ENCODE measurements at places on chromosomes 12 and 14.
A peak's percentile ranks its signal among the peaks of the same experiment; 100 is the strongest.

GRCh38 chr14:20935303-20935984, 19.8 kb upstream of the RNASE2 start:
- DNase-seq, result no peak

GRCh38 chr14:105197211-105197641, 16.1 kb upstream of the NUDT14 start:
- no peak for DNase-seq

GRCh38 chr12:3417937-3418462, 73.0 kb upstream of the PRMT8 start:
- no peak for DNase-seq

GRCh38 chr14:94819531-94819930, 49.6 kb upstream of the GSC start:
- no peak for DNase-seq

GRCh38 chr14:71474301-71475265, 457.6 kb upstream of the RGS6 start:
- DNase-seq, result no peak

GRCh38 chr12:122819209-122819785, 16.0 kb upstream of the HIP1R start:
- DNase-seq, result no peak

DNA sequence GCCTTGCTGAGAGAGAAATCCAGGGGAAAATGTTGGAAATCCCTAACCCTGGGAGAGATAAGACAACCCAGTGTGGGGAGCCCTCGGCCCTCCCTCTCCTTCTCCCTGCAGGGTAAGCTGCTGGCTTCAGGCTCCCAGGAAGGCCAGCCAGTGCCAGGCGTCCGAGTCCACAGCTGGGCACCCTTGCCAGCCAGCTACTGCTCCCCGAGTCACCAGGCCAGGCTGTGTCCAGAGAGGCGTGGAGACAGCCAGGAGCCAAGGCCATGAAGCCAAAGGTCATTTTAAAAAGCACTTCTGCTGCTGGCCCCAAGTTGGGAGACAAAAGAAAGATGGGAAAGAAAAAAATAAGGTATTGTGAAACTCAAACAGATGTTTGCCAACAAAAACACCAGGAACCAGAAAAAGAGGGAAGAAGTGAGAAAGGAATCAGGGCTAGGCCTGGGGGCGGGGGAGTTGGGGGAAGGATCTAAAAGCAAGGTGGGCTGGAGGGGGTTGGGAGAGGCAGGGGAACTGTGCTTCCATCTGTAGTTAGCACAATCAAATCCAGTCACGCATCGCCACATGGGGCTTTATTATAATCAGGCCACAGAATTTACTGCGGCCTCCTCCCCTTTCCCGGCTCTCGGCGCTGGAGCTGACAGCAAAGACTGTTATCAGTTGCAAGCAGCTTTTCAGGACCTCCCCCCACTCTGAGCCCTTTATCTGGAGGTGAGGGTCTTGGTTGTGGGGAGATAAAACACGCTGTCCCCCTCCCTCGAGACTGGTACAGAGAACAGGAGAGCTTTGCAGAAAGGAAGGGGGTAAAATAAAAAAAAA, 33.5 kb downstream of the RBM19 start:
- DNase-seq, result peak; percentile 40

- no peak for DNase-seq
Observed at GRCh38 chr14:89476354-89476896, 59.4 kb upstream of the FOXN3 start.

DNA sequence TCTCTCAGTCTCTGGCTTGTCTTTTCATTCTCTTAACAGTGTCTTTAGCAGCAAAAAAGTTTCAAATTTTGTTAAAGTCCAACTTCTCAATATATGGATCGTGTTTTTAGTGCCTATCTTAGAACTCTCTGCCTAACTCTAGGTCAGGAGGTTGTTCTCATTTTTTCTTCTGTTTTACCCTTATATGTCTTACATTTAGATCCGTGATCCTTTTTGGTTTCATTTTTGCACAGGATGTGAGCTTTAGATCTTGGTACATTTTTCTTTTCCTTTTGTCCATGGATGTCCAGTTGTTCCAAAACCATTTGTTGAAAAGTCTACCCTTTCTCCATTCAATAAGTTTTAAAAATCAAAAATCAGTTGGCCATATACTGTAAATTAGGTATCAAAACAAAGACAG, 6.8 kb downstream of the VRK1 start:
- no peak for DNase-seq

GRCh38 chr12:130775953-130776856, 60.1 kb upstream of the RIMBP2 start:
- peak; percentile 78 for DNase-seq

- no peak for DNase-seq
Observed at GRCh38 chr12:108700833-108701541, 30.3 kb downstream of the CORO1C start.

DNA sequence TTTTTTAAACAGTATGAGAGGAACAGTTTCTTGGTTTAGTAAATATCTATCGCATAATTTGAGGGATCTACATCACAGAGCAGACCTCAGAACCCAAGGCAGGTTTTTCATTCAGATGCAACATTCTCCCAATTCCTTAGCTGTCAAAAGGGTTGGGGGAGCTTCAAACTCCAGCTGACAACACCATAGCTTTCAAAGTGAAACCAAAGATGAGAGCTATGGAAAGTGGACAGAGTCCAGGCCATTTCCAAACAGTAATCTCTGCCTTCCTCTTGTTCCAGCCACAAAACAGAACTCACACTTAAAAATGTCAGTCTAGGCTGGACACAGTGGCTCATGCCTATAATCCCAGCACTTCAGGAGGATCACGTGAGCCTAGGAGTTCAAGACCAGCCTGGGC, 87.8 kb downstream of the SPRING1 start:
- no peak for DNase-seq

- DNase-seq, result no peak
Observed at GRCh38 chr14:52117111-52117832, 48.4 kb upstream of the NID2 start.

GRCh38 chr12:48765753-48766162, 23.1 kb downstream of the ADCY6 start:
- peak; percentile 31 for DNase-seq

DNA sequence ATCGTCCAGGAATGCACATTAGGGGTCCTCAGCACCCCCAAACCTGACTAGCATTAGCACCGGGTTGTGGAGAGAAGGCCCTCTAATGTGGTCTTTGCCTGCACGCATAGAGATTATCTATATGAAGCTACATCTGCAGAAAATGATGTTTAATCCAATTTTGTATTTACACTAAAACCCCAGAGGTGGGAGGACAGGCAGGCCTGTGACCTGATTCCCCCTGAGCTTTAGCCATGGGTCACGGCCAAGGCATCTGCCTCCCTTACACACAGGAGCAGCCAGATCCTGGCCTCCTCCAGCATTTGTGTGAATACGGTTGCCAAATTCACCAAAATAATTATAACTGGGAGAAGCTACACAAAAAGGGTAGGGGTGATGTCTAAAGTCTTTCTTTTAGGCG, 7.0 kb downstream of the APOLD1 start:
- no peak for DNase-seq

GRCh38 chr12:49949866-49950265, 671 bp upstream of the AQP2 start:
- DNase-seq, result no peak

GRCh38 chr14:96792591-96792990, 4.6 kb upstream of the VRK1 start:
- DNase-seq, result peak; percentile 40

DNA sequence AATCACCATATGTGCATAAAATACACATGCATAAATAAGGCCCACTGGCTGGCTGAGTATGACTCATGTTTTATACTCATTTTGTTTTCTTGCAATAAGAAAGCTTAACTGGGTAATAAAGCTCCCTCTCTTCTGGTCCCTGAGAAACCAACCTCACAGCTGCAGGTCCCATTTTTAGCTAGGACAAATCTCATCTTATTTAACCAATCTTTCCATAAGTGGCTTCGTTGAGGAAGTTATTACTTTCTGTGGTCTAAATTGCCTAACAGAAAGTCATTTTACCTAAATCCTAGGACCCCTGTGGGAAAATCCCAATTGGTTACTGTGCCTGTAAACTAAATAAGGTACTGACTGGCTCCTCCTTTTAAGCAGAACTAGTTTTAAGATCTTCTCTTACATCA, 232.8 kb upstream of the FBXO33 start:
- no peak for DNase-seq

GRCh38 chr14:44701563-44702263, 194.6 kb upstream of the FSCB start:
- no peak for DNase-seq

GRCh38 chr12:30687265-30687986, 8.2 kb downstream of the IPO8 start:
- DNase-seq, result no peak

GRCh38 chr12:92010368-92010767, 135.3 kb downstream of the BTG1 start:
- DNase-seq, result no peak

DNA sequence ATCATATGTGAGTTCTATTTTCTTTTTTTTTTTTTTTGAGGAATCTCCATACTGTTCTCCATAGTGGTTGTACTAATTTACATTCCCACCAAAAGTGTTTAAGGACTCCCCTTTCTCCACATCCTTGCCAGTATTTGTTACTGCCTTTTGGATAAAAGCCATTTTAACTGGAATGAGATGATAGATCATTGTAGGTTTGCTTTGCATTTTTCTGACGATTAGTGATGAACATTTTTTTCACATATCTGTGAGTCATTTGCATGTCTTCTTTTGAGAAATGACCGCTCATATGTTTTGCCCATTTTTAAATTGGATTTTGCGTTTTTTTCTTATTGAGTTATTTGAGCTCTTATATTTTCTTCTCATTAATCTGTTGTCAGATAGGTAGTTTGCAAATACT, 394.8 kb downstream of the LRFN5 start:
- no peak for DNase-seq

DNA sequence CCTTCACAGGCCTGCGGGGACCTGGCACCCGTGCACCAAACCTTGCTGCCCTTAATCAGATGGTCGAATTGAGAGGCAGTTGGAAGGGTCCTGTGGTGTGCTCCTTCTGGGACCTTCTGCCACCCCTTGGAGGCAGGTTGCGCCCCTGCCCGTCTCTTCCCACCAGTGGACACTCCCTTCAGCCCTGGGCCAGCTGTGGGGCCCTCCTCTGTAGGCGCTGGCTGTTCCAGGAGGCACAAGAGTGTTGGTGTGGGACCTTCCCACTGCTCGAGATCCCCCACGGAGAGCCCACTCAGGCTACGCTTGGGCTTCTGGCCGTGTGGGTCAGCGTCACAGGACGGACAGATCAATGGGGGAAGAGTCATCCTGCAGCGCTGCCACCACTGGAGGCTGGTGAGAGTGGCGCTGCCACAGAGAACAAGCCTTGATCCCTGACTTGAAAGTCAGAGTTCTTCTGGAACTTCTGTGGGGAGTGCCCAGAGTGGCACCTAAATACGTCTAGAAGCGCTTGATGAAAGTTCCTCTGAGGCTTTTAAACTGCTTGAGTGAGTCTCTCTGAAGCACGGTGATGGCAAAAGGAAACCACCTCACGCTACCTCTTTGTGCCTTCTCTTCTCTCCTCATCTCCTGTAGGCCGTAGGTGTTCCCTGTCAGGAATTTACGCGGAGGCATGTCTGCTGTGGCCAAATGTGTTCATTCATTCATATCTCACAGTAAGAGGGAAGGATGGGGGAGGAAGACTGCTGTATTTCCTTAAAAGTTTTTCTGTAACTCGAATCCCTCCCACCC, 48.3 kb downstream of the TRAF3 start:
- DNase-seq, result no peak

- no peak for DNase-seq
Observed at GRCh38 chr12:52493172-52493571, at the start of gene KRT6A. TSS of gene KRT6A (minus strand) at chr12:52493257. CDS start at chr12:52493188, 69 bp downstream.

- no peak for DNase-seq
Observed at GRCh38 chr12:55320201-55320600, 6.1 kb downstream of the OR6C1 start.

- DNase-seq, result no peak
Observed at GRCh38 chr12:7190268-7191055, 976 bp downstream of the PEX5 start.

DNA sequence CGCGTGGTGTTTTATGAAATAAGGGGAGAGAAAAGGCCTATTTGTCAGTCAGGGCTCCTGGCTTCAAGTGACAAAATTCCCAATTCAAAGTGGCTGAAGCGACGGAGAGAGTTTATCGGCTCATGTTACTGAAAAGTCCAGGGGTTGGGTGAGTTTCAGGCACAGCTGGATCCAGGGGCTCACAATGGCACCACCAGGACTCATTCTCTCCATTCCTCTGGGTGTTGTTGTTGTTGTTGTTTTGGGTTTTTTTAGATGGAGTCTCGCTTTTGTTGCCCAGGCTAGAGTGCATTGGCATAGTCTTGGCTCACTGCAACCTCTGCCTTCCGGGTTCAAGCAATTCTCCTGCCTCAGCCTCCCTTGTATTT, 119.4 kb downstream of the SCARB1 start:
- DNase-seq, result no peak

GRCh38 chr12:85476756-85477155, 196.7 kb downstream of the ALX1 start:
- DNase-seq, result no peak

DNA sequence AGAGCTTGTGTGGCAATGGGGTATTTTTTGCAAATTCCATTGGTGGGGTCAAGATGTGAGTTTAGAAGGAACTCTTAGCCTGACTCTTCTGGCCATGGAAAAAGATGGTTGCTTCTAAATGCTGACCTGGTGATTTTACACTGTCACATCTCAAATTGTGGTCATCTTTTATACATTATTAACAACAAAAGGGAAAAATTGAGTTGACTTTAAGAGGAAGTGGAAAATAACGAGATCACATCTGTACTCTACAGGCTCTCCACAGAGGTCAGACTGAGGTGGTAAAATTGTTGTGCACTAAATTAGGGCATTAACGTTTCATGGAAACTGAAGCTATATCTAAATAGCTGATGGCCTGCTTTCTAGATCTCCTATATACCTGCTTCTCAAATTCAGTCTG, 44.7 kb downstream of the PTPN11 start:
- no peak for DNase-seq

GRCh38 chr12:26748412-26748740, 84.6 kb downstream of the ITPR2 start:
- no peak for DNase-seq

GRCh38 chr12:132413931-132414588, 75.9 kb upstream of the FBRSL1 start:
- DNase-seq, result no peak

Measured in renal pelvis (tissue), 12 donors.